Sigmoid colon (tissue), 7 donors: ENCODE measurements at places on chromosomes 1 and 21.

DNA sequence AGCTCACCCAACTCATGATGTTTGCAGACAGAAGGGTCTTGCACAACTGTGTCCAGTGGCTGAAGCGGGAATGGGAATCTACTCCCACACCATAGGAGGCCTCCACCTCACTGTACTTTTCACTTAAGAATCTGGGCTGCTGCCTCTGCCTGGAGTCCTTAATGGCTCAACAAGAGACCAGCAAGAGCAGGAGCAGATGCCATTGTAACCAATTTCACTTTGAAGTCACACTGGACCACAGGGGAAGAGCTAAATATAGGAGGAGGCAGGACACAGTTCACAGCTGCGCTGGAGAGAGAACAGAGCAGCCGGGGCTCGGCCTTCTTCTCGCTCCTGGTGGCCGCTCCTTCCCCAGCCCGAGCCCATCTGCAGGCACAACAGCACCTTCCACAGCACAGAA, 120.4 kb downstream of the SIPA1L2 start:
- peaks cover 25% of the 10 kb centered on the region for H3K4me1 ChIP-seq
- no peaks in the 10 kb centered on the region for H3K36me3 ChIP-seq
- no peak overlapping the region for H3K4me3 ChIP-seq
- H3K27ac ChIP-seq, result peak overlapping the region; percentile 83
- H3K27me3 ChIP-seq, result no peaks in the 10 kb centered on the region

GRCh38 chr1:6033986-6034749, 11.5 kb upstream of the KCNAB2 start:
- no peaks in the 10 kb centered on the region for H3K36me3 ChIP-seq
- no peaks in the 10 kb centered on the region for H3K27me3 ChIP-seq
- no peak overlapping the region for H3K4me3 ChIP-seq
- no peak overlapping the region for H3K27ac ChIP-seq
- no peak for DNase-seq

DNA sequence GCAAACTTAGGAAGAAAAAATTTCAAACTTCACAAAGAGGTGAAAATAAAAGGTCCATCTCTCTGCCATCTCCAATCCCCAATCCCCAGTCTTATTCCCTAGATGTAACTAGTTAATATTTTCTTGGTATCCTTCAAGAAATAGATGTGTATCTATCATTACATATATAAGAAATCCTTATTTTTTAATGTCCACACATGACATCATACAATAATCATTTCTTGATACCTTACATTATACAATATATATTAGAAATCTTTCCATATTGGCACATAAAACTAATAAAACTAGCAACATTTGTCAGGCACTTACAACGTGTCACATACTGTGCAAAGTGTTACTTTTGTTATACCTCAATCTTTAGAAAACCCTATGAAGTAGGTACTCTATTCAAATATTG, 16.2 kb downstream of the DOCK7 start:
- H3K27me3 ChIP-seq, result no peaks in the 10 kb centered on the region
- no peaks in the 10 kb centered on the region for H3K4me1 ChIP-seq

DNA sequence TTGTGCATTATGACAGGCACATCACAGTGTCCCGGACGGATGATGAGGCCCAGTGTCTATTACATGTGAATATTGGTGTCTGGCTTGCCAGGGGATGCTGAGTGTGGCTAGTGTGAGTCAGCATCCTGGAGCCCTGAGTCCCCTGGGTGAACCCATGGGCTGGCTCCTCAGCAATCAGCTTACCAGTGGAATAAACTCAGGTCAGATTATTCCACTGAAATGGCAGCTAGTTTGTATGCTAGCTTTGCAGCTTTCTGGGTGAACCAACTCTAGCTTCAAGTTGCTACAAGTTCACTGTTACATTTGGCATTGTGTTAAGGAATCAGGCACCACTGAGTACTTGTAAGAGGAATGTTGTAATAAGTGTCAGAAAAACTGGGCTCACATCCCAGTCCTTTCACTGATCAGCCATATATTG, 23.9 kb upstream of the RPTN start:
- no peaks in the 10 kb centered on the region for H3K36me3 ChIP-seq
- H3K27me3 ChIP-seq, result no peaks in the 10 kb centered on the region
- H3K4me3 ChIP-seq, result no peak overlapping the region
- no peak for DNase-seq

DNA sequence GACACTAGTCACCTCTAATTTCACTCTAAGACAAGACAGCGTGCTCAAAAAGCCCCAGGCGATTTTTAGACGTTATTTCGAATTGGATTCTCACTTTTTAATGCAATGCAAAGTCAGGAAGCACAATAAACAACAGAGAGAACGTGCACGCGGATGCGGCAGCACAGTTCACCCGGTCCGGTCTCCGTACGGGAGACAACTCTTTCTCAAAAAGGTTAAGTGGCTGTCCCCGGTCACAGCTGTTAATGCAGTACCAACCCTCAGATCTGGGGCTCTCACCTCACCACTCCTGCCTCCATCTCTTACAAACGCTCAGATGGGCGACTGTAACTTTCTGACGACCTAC, 1.2 kb downstream of the HP1BP3 start:
- peaks cover 57% of the 10 kb centered on the region for H3K4me1 ChIP-seq
- H3K4me3 ChIP-seq, result peak overlapping the region; percentile 81
- H3K36me3 ChIP-seq, result no peaks in the 10 kb centered on the region
- DNase-seq, result no peak
- H3K27me3 ChIP-seq, result no peaks in the 10 kb centered on the region

DNA sequence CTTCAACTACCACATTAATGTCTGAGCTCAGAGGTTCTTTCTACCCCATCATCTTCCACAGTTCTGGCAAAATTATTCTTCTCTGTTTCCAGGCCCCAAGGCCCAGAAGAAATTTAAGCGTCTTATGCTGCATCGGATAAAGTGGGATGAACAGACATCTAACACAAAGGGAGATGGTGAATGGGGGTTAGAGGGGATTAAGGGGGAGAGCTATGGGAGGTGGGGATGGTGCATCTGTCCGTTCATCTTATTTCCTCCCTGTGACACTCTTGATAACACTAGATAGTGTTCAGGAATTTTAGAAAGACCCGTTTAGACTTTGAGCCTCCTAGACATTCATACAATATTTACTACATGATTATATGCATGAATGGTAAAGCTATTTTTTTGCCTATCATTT, 17.6 kb upstream of the RPRD2 start:
- no peak overlapping the region for H3K27ac ChIP-seq
- no peaks in the 10 kb centered on the region for H3K27me3 ChIP-seq
- no peak overlapping the region for H3K4me3 ChIP-seq
- H3K4me1 ChIP-seq, result no peaks in the 10 kb centered on the region
- H3K36me3 ChIP-seq, result peaks cover 35% of the 10 kb centered on the region
- DNase-seq, result no peak

DNA sequence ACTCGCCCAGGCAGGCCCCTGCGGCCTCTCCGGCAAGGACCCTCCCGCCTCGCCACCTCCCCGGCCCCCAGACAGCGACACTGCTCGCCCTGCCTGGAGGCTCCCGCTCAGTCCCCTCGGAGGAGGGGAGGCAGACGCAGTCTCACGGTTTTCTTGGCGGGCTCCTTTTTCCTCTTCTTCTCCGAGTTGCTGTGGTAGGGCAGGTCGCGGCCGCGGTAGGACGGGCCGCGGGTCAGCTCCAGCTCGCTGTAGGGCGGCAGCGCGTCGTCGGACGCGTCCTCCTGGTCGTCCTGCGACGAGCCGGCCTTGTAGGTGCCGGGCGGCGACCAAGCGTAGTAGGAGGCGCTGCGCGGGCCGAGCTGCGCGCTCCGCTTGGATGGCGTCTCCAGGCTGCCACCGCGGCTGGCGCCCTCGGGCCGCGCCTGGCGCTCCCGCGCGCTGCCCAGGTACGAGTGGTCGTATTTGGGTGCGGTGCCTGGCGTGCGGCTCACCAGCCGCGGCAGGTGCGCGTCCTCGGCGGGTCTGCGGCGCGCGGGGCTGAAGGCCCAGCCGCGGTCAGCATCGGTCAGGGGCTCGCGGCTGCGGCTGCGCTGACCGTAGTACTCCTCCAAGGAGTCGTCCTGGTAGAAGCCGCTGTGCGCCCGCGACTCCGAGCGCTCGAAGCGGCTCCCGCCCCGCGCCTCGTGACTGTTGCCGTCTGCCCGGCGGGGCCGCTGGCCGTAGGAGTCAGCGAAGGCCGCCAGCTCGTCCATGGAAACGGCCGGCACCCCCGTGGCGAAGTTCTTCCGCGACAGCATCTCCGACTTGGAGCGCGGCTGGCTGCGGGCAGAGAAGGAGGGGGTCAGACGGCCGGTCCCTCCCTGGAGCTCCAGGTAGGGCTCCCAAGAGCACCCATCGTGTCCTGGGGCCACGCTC, 44.8 kb upstream of the TADA1 start:
- DNase-seq, result peak; percentile 63
- H3K4me1 ChIP-seq, result no peaks in the 10 kb centered on the region
- no peaks in the 10 kb centered on the region for H3K36me3 ChIP-seq
- peak overlapping the region; percentile 22 for H3K4me3 ChIP-seq
- H3K27me3 ChIP-seq, result peaks cover 11% of the 10 kb centered on the region
- H3K27ac ChIP-seq, result peak overlapping the region; percentile 67

DNA sequence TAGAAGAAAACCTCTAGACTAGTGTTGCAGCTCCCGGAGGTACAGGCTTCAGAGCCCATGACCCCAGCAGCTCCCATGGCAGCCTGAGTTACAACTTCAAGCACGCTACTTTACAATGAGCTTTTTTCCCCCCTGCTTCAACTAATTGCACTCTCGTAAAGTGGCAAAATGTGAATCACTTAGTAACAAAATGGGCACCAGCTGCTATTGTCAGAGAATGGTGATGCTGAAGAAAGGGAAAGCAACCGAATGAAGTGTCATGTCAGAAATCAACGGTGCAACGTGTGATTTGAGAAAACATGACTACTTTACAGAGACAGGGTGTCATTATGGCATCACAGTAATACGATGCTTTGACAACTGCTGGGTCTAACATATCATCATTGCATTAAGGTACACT, 40.5 kb downstream of the ESRRG start:
- no peaks in the 10 kb centered on the region for H3K27me3 ChIP-seq
- no peaks in the 10 kb centered on the region for H3K4me1 ChIP-seq
- H3K4me3 ChIP-seq, result no peak overlapping the region
- no peak overlapping the region for H3K27ac ChIP-seq

GRCh38 chr21:43338951-43339350, 88.0 kb downstream of the SIK1 start:
- no peaks in the 10 kb centered on the region for H3K36me3 ChIP-seq
- no peak for DNase-seq
- H3K27ac ChIP-seq, result no peak overlapping the region
- H3K4me1 ChIP-seq, result no peaks in the 10 kb centered on the region
- H3K27me3 ChIP-seq, result no peaks in the 10 kb centered on the region

- H3K27me3 ChIP-seq, result no peaks in the 10 kb centered on the region
- H3K27ac ChIP-seq, result no peak overlapping the region
- DNase-seq, result no peak
- no peak overlapping the region for H3K4me3 ChIP-seq
- H3K4me1 ChIP-seq, result no peaks in the 10 kb centered on the region
These were observed 4.4 kb upstream of the PRDM15 start for GRCh38 chr21:41883582-41883981.

DNA sequence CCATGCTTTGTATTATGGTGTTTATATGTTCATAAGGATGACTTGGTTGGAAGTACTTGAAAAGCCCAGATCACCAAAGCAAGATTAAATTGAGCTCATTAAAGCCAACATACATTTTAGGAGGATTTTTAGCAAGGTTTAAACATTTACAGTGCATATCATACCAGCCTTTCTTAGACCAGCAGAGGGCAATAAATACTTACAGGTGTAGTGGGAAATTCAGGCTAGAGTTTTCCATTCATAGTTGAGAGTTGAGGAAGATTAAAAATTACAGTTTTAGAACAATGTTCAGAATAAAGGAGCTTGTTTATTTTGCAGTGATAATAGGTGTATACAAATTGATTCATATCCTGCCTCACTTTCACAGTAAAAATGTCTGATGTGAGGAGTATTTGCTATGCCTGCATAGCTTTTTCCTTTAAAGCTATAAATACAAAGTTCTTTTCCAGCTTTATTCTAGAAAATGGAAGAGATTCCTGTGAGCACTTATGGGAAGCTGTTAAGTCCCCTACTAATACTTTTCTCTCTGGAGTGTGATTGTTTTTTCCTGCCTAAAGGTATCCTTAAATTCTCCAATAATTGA, 35.3 kb downstream of the DTL start:
- H3K4me3 ChIP-seq, result no peak overlapping the region
- no peaks in the 10 kb centered on the region for H3K4me1 ChIP-seq
- DNase-seq, result no peak

DNA sequence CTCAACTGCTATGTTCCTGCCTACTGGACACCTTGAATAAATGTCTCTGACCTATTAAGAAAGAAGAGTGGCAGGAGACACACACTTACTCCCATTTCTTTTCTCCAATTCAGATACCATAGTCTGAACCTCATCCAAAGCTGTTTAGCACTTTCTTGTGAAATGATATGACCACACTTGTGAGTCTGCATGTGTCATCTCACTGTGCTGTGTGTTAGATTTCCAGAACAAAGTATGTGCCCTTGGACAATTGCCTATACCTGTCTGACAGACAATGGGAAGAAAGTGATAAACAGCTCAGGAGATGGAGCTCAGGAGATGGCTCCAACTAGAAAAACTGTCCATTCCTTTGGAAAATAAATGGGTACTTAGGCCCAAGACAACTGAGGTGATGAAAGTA, 48.4 kb downstream of the USP48 start:
- peaks cover 37% of the 10 kb centered on the region for H3K36me3 ChIP-seq
- no peak overlapping the region for H3K4me3 ChIP-seq
- no peaks in the 10 kb centered on the region for H3K4me1 ChIP-seq
- no peak overlapping the region for H3K27ac ChIP-seq

DNA sequence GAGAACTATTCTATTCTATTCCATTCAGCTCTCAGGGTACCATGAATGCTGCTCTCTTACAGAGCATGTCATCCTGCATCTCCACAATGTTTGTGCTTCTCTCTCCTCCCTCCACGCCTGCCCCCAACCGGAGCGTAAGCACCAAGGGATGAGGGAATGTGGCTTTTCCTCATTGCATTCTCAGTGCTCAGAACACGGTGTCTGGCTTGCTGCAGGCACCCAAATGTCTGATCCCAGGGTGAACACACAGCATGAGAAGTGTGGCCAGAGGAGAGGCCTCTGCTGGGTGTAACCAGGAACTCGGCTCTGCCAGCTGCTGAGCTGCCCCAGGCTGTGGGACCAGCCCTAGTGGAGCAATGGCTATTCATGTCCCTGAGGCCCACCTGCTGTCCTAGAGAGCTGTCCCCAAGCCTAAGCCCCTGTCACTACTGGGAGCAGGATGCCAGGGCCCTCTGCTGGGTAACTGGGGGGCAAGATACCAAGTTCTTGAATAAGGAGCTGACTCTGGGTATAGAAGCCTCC, 38.3 kb downstream of the OLFML2B start:
- H3K27ac ChIP-seq, result peak overlapping the region; percentile 85
- H3K4me3 ChIP-seq, result no peak overlapping the region
- H3K27me3 ChIP-seq, result no peaks in the 10 kb centered on the region

- no peak overlapping the region for H3K4me3 ChIP-seq
- H3K4me1 ChIP-seq, result no peaks in the 10 kb centered on the region
These were observed 13.9 kb upstream of the SLC5A9 start for GRCh38 chr1:48208652-48209051.

GRCh38 chr1:8374812-8375211, 56.9 kb downstream of the SLC45A1 start:
- peak overlapping the region; percentile 93 for H3K27ac ChIP-seq
- DNase-seq, result no peak
- H3K36me3 ChIP-seq, result no peaks in the 10 kb centered on the region
